ENCODE measurements at places on chromosomes 1 and 21. TPM values are rescaled to one million over a fixed set of nuclear protein-coding genes. Genes with fewer than 3 reads are reported as not detected.

DNA sequence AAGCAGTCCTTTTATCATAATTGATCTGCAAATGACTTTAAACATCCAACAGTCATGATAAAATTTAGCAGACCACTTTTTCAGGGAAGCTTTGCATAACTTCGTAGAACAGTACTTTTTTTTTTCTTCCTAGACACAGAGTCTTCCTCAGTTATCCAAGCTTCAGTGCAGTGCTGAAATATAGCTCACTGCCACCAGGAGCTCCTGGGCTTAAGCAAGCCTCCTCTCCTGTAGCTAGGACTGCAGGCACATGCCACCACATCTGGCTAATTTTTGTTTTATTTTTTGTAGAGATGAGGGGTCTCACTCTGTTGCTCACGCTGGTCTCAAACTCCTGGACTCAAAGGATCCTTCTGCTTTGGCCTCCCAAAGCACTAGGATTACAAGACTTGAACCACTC, 3.8 kb downstream of the F13B start:
- DNase-seq = no peak

- peak; percentile 28 for DNase-seq
These were observed 48.1 kb upstream of the BACE2 start for GRCh38 chr21:41119901-41120300.

GRCh38 chr1:93695411-93696005, 13.9 kb upstream of the BCAR3 start:
- no peak for DNase-seq

The OR10J1 gene
- not detected for total RNA-seq

The SLFNL1 gene
- total RNA-seq = not detected

The SEC16B gene
- total RNA-seq = 3.5 TPM

DNA sequence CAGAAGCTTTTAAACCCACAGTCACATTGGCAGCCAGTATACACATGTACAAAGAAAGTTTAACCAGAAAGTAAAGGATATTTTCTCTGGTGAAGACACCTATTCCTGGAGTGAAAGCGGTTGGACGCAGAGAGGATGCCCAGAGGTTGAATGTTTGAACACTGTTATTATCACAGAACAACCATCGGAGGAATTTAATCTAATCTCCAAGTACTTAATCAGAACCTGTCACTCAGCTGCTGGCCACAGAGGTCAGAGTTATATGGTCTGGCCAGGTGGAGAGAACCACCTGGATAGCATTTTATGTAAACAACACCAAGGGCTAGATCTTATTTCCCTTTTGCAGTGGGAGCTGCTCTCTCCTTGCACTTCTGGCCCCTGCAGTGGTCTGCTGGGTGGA, 29.4 kb downstream of the SPATA46 start:
- no peak for DNase-seq

The FAM177B gene
- total RNA-seq = not detected

DNA sequence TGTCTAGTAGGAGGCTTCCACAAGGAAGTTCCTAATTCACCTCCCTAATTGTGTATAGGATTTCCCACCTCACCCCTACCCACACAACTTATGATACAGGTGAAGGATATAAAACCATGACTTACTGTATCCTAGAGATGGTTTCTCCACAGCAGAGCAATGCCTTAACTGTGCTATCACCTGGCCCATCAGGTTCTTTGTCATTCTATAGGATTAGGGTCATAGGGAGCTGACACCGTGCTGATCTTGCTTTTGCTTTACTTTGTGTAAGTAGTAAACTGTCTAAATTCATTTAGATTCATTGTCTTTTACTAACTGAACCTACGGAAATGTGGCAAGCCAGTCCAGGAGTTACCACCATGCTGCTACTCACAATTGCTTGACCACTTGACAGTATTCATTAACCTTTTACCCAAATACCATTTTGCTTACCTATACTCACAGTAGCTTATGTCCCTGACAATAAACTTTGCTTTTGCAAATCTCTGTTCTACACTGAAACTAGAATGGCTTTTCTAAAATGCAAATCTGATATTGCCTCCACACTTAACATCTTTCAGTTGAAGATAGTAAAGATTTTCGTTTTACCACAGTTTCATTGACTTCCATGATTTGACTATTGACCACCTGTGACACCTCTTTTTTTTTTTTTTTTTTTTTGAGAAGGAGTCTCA, 147.6 kb downstream of the IFI44 start:
- no peak for DNase-seq

- DNase-seq = no peak
These were observed 707.0 kb downstream of the AMY1C start for GRCh38 chr1:104456724-104457123.

- DNase-seq = no peak
These were observed 48.3 kb downstream of the SLC22A15 start for GRCh38 chr1:116024626-116025025.

DNA sequence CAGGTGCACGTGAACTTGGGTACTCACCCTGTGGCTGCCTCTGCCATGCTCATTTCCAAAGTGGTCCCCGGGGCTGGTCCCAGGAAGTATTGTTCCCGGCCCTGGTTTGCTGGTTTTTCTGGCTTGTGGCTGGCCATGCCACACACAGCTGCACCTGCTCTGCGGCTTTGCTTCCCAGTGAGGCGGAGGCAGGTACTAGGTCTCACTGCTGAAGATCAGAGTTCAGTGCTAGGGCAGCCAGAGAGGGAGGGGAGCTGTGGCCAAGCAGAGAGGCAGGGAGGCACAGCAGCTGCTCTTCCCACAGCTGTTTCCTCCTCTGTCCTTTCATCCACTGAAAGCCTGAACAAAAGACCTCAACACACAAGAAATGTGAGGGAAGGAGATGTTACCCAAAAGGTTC, 30.5 kb downstream of the ENO1 start:
- DNase-seq = no peak

The NHLH1 gene
- not detected for total RNA-seq

DNA sequence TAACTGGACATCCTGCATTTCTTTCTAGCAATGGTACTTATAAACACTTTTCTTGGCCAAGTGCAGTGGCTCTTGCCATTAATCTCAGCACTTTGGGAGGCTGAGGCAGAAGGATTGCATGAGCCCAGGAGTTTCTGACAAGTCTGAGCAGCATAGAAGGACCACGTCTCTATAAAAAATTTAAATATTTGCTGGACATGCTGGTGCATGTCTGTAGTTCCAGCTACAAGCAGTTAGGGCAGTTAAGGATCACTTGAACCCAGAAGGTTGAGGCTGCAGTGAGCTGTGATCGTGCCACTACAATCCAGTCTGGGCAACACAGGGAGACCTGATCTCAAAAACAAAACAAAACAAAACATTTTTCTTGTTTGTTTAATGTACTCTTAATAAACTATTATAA, 434.0 kb downstream of the PLA2G4A start:
- DNase-seq = no peak

- DNase-seq = peak; percentile 4
These were observed 28.0 kb downstream of the AGBL4 start for GRCh38 chr1:49995734-49996133.

The EXO1 gene
- total RNA-seq = 40.7 TPM

The MATN1 gene
- total RNA-seq = not detected

The PCNT gene
- 51.7 TPM for total RNA-seq

Data from MG63 (cell line).